ENCODE measurements at places on chromosomes 6 and 20.

- peak; percentile 92 for ATAC-seq
Observed at GRCh38 chr6:125835221-125835744, 44.5 kb downstream of the NCOA7 start.

DNA sequence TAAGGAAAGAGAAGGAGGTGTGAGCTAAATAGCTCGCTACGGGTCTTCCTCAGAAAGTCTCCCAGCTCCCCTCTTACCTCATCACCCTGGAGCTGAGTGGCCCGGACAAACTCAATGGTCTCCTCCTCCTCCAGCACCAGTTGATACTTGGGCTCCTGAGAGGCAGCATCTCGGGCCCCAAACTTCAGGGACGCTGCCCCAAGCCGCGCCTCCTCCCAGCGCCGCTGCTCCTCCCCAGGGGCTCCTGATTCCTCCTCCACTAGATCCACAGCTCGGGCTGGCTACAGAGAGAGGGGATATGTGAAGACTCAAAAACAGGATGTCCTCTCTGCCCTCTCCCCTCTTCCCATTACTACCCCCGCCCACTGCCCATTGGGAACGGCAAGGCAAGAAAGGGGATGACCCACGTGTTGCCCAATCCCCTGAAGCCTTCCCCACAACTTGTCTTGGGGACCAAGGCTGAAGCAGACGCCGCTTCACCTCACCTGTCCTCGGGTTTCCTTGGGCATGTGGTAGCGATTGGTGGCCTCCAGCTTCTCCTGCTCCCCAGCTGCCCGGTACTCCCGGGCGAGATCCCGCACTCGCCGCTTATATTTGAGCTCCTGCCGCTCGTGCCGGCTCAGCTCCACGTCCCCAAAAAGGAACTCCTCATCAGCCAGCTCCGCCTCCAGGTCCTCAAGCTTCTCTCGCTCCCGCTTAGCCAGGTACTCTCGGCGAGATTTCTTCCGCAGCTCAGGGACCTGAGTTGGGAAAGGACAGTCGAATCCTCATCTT is 7.6 kb downstream of the DHX16 start:
- no peak for ATAC-seq

- ATAC-seq: no peak
Observed at GRCh38 chr6:55756531-55757031, 118.8 kb downstream of the BMP5 start.

DNA sequence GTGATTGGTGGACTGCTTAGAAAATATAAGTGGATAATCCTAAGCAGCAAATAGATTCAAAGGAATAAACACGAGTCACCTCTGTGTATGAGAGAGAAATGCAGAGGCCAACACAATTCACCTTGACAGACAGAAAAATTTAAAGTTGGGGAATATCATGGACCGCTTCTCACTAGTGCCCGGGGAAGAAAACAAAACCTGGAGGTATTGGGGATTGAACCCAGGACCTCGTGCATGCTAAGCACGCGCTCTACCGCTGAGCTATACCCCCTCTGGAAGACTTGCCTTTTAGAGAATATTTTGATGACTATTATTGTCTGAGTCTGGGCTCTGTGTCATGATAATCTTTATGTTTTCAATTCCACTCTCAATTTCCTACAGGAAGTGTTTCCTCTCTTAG is 111.9 kb downstream of the TRIM27 start:
- ATAC-seq: peak; percentile 15

- ATAC-seq: peak; percentile 42
Observed at GRCh38 chr6:144248476-144249301, 36.4 kb upstream of the UTRN start.

DNA sequence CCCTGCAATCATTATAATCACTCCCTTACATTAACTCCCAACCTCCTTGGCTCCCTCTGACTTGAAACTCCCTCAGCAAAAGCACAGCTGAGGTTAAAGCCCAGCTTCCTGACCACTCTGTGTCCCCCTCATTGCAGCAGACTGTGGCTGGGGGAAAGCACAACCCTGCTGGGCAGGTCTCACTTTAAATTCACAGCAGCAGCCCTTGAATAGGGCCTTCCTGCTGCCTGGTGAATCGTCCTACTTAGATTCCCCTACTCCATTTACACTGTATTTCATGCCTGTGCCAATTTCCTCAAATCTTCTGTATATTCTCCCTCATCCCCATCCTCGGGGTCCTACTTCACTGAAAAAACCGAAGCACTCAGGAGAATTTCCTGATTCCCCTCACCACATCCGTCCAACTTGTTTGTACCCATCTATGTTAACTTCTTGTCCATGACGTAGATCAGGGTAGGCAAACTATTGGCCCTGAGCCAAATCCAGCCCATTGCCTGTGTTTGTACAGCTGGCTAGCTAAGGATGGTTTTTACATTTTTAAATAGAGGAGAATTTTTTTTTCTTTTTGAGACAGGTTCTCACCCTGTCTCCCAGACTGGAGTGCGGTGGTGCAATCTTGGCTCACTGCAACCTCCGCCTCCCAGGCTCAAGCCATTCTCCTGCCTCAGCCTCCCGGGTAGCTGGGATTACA is 31.5 kb upstream of the GCM1 start:
- no peak for ATAC-seq

DNA sequence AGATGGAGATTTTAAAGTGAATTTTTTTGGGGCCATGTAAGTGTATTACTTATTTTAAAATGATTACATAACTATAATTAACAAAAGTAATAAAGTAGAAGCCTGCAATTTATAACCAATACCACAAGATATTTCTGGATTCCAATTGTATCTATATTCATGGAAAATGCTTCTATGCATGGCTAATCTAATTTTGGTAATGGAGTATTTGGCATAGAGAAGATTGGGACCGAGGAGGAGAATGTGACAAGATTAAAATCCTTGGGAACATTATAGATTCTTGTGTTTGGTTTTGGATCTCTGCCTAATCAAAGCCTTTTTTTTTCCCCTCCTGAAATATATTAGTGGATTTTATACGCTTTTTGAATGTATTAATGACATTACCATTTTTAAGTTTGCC is 12.9 kb upstream of the TMX4 start:
- no peak for ATAC-seq

DNA sequence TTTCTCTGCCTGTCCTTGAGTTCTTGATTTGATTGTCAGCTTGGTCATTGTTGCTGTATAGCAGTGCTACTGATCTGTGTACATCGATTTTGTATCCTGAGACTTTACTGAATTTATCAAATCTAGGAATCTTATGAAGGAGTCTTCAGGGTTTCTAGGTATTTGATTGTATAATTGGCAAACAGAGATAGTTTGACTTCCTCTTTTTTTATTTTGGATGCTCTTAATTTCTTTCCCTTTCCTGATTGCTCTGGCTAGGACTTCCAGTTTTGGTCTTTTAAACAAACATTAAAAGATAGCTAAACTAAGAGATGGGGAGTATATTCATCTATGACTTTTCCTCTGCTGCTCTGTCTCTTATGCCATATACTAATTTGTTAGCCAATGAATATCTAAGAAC is 62.4 kb downstream of the NCOA7 start:
- no peak for ATAC-seq

DNA sequence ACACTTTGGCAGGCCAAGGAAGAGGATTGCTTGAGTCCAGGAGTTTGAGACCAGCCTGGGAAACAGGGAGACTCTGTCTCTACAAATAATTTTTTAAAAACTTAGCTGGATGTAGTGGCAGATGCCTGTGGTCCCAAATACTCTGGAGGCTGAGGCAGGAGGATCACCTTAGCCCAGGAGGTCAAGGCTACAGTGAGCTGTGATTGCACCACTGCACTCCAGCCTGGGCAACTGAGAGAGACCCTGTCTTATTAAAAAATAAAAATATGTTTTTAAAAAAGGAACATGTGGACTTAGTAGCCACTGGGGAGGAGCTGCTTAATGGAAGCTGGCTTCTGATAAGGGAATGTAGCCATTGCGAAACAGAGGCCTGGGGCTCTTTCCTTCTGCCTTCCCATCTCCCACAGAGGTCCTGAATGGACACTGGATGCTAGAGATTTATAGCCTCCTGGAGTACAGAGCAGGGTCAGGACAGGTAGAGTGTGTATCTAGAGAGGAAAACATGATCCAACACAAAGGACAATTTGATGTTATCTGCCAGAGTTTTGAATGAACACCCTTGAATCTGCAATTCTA is 21.7 kb upstream of the GMNN start:
- no peak for ATAC-seq

- ATAC-seq: no peak
Observed at GRCh38 chr6:112851146-112851545, 504.0 kb downstream of the RFPL4B start.

- ATAC-seq: peak; percentile 70
Observed at GRCh38 chr20:16260911-16261310, 312.3 kb downstream of the KIF16B start.

- no peak for ATAC-seq
Observed at GRCh38 chr6:35495258-35496035, 1.4 kb downstream of the TEAD3 start.

DNA sequence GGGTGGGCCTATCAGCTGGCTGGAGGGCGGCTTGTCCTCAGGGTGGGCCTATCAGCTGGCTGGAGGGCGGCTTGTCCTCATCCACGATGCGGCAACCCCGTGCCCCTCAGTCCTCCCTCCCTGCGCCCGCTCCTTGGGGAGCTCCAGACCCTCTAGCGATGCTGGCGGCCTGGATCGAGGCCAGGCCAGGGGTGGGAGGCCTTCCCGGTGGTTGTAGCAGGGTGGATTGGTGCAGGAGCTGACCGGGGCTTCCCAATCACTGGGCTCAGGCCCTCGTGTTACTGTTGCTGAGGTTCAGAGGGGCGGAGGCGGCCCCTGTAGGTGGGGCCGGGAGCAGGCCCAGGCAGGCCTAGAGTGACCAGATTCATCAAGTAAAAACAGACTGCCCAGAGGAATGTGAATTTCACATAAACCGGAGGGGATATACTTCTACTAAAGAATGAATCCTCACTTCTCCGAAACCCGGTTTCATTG is 8.8 kb downstream of the SLC17A9 start:
- no peak for ATAC-seq

DNA sequence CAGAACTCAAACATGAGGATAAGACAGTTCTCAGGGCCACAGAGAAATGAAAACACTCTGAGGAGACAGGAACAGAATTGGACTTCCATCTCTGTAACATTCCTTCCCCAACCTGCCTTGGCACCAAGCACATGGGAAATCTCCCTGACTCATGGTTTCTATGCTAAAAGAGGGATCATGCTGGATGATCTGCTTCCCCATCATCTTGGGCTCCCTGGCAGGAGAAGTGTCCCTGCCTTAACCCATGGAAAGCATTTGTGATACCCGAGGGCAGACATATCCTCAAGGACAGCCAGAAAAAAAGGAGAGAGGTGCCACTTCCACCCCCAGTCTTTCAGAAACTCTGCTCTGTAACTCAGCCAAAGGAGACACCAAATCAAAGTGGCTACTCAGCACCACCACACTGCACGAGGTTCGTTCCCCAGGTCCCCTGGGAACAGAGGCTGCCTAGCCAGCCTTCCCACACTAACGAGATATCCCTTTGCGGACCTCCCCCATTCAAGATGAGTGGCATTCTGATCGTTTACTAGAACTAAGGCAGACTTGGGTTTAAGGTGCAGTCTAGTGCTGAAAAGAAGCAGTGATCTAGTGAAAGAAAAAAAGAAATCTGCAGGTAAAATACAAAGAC is 34.8 kb downstream of the BLOC1S5 start:
- ATAC-seq: peak; percentile 57

GRCh38 chr6:80548532-80548931 is 442.1 kb downstream of the BCKDHB start:
- ATAC-seq: no peak

- ATAC-seq: no peak
Observed at GRCh38 chr6:119259027-119259426, 90.5 kb downstream of the MAN1A1 start.

- peak; percentile 96 for ATAC-seq
Observed at GRCh38 chr6:134537146-134537555, 219.2 kb upstream of the SGK1 start.

- no peak for ATAC-seq
Observed at GRCh38 chr6:44739181-44739580, 351.7 kb downstream of the CDC5L start.

DNA sequence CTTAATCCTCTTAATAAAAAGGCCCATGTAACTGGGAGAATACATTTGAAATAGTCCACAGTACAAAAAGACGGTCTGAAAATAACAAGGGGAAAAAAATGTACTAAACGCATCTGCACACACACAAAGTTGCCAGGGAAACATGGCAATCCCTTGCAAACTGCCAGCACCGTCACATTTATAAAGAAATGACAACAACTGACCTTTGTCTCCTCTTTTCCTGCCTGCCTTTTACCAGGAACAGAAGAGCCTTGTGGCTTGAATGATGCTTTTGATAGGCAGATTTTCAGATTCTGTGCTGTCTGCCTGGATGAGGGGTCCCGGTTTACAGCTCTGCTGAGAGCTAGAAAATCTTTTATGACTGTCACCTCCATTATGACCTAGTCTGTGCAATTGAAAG is 308.6 kb upstream of the ZFP64 start:
- ATAC-seq: no peak

- no peak for ATAC-seq
Observed at GRCh38 chr6:39441986-39442385, 119.5 kb upstream of the KCNK16 start.

DNA sequence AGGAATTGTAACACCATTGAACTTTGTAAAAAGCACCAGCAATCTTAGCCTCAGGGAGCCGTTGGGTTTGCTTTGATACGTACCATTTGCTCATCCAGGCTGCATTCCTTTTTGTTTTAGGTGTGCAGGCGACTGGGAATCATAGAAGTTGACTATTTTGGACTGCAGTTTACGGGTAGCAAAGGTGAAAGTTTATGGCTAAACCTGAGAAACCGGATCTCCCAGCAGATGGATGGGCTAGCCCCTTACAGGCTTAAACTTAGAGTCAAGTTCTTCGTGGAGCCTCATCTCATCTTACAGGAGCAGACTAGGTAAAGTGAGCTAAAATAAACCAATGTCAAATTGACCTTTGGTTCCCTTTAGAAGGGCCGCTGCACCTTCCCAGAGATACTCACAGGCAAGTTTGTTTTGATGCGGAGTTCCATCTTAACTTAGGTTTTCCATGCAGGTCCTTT is 1.6 kb downstream of the MYLIP start:
- no peak for ATAC-seq

DNA sequence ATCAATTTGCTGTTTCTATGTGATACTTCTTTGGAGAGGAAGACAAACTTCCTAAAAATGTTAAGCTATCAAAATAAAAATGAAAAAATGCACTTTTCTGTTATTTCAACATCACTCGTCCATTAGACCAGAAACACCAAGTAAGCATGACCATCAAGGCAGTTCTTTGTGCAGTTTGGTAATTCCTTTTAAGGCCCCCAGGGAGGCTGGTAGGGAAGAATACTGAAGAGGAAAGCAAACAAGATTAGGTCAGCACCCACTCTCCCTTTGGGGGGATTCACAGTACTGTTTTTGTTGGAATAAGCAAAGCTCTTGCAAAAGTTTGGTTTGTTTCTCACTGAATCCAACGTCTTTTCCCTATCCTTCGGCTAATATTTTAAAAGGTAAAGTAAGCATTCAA is 206.8 kb upstream of the SLC35B3 start:
- ATAC-seq: no peak
